ENCODE measurements at places on chromosomes 6 and 20. TPM values are rescaled to one million over a fixed set of nuclear protein-coding genes. Genes with fewer than 3 reads are reported as not detected.

DNA sequence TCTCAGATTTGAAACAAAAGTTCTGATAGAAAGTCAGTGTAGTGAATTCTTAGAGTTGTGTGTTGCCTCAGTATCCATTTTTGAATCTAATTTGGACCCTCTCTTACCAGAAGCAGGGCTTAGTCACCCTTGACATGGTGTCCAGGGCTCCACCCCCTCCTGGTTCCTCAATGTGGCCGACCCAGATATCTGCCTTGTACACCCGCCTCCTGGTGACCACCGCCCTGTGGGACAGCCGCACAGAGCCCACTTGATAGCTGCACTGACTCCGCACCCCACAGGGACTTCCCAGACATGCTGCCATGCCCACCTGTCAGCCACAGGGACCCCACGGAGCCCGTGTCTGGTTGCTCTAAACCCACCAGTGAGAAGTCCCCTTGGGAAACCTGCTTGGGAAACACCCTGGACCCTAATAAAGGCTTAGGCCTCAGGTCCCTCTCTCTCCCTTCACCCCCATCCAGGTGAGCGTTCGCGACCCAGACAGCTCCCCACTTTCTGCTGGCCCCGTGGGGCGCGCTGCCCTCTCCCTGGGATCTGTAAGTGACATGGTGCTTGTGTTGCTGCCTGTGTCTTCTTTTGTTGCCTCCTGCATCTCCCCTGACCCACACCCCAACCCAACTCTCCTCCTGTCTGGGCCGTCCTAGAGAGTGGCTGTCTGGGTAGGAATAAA lies 47.2 kb upstream of the SYNDIG1 start:
- no peaks in the 10 kb centered on the region for H3K4me1 ChIP-seq
- no peaks in the 10 kb centered on the region for H3K27me3 ChIP-seq
- H3K27ac ChIP-seq = no peak overlapping the region
- no peaks in the 10 kb centered on the region for H3K36me3 ChIP-seq
- H3K4me3 ChIP-seq = no peak overlapping the region

DNA sequence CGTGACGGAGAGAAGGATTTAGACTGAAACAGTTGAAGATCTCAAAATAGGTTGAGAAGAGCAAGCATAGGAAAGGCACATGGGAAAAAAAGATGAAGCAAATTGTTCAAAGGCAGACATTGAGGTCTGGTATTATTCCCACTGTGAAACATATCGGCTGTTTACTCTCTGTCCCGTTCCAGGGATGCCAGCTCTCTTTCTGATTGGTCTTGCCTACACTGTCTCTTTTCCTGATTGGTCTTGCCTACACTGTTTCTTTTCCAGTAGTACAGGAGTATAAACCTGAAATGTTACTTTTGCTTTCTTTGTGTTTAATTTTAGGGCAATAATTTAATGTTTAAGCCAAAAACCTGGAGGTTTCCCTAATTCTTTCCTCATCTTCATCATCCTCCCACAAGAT lies 226.5 kb upstream of the MCHR2 start:
- H3K27me3 ChIP-seq = no peaks in the 10 kb centered on the region
- H3K36me3 ChIP-seq = no peaks in the 10 kb centered on the region
- H3K4me1 ChIP-seq = no peaks in the 10 kb centered on the region
- H3K4me3 ChIP-seq = no peak overlapping the region
- DNase-seq = no peak

The DDX43 gene
- 0.59 TPM for polyA plus RNA-seq

DNA sequence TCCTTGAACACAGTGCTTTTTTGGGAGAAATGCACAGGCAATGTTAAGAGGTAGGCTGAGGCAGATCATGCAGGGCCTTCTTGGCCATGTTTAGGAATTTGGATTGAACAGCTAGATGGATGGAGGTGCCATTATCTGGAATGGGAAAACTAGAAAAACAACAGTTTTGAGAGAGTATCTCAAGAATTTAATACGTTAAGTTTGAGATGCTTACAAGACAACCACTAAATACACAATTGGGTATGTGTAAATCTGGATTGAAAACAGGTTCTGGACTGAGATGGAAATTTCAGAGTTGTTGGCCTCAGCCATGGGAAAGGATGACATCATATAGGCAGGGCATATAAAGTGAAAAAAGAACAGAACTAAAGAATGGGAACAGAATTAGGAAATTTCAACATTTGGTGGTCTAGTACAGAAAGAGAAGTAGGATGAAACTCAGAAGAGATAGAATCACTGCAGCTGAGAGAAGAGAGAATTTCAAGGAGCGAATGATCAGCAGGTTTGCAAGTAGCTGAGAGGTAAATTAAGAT lies 37.1 kb downstream of the NCOA7 start:
- no peak overlapping the region for H3K27ac ChIP-seq
- no peak overlapping the region for H3K4me3 ChIP-seq
- H3K27me3 ChIP-seq = no peaks in the 10 kb centered on the region
- DNase-seq = no peak
- peaks cover 6% of the 10 kb centered on the region for H3K4me1 ChIP-seq

GRCh38 chr6:11214084-11214833 lies 18.2 kb downstream of the NEDD9 start:
- no peak overlapping the region for H3K4me3 ChIP-seq
- H3K27ac ChIP-seq = no peak overlapping the region
- H3K27me3 ChIP-seq = no peaks in the 10 kb centered on the region
- DNase-seq = no peak
- H3K4me1 ChIP-seq = peaks cover under 1% of the 10 kb centered on the region

DNA sequence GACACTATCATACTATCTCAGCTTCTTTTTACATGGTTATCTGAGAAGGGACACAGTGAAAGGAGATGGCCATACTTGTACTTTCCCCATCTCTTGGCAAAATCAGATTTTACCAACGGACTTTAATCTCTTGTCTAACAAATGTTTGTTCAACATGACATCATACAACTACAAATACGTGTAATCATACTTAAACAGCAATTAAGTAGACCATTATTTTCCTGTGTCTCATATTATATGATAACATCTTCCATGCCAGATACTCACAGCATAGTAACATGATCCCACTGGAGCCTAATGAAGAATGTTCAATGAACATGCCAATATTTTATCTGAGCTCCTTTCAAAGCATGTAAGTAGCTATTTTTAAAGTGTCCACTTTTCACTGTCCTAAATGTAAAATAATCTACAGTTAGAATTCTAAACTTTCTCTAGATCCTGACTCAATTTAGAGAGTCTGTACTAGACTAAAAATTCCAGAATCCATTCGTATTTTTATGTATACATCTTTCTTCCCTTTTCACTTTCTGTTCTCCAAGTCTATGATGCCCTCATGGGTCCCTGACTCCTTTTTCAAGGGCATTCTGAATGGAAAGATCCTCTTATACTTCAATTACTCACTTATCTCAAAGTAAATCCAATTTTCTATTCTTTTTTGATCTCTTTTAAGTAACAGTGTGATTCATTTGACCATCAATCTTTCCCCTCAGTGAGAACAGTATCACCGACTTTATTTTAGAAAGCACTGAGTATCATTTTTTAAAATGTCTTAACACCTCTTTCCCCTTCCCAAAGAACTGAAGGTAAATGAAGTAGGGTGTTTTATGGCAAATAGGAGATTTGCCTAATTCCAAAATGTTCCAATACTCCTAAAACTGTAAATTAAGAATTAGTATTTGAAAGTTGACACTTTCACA lies 133.5 kb downstream of the CDK19 start:
- H3K27ac ChIP-seq = no peak overlapping the region
- no peaks in the 10 kb centered on the region for H3K27me3 ChIP-seq
- peaks cover 6% of the 10 kb centered on the region for H3K4me1 ChIP-seq
- DNase-seq = no peak
- no peaks in the 10 kb centered on the region for H3K36me3 ChIP-seq
- H3K4me3 ChIP-seq = no peak overlapping the region

The GPX5 gene
- not detected for polyA plus RNA-seq

GRCh38 chr6:169455470-169455869 lies 201.8 kb upstream of the THBS2 start:
- no peak overlapping the region for H3K4me3 ChIP-seq
- H3K4me1 ChIP-seq = no peaks in the 10 kb centered on the region
- no peak overlapping the region for H3K27ac ChIP-seq
- H3K27me3 ChIP-seq = no peaks in the 10 kb centered on the region
- no peaks in the 10 kb centered on the region for H3K36me3 ChIP-seq

DNA sequence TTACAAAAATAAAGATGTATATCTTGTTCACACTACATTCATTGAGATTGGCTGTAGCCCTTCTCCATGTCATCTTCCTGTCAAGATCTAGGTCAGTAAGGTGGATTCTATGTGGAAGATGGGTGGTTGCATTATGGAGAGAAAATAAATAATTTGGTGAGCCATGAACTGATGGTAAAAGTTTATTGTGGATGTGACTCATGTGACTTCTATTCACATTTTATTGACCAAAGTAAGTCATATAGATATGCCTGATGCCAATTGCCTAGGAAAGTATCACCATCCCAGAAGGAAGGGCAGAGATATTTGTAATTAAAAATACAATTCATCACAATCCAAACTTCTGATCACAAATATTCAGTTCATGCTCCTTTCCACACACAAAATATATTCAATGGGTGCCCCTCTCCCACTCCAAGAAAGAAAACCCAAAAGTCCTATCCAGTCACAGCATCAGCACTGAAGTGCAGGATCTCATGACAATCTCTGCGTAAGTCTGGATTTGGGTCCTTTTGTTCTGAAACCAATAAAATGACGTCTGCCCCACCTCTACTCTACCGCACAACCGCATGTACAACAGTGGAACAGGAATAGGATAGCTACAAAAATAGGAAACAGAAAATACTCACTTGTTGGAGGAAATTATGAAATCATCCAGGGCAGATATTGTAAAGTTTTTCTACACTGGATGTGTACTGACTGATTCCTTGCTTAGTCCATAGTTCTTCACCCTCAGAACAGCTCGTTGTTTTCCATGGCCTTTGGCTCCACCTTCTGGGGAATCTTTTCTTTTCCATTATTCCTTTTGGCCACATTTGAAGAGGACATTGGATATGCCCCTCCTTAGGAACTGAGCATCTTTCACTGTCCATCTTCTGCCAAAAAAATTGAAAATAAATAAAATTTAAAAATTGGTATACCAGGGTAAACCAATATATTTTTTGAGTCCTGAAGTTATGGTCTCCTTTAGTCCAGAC lies 16.1 kb upstream of the SLC17A3 start:
- no peaks in the 10 kb centered on the region for H3K36me3 ChIP-seq
- H3K27me3 ChIP-seq = peaks cover 13% of the 10 kb centered on the region
- H3K27ac ChIP-seq = no peak overlapping the region
- DNase-seq = no peak
- H3K4me3 ChIP-seq = no peak overlapping the region
- H3K4me1 ChIP-seq = no peaks in the 10 kb centered on the region

The C6orf132 gene
- not detected for polyA plus RNA-seq

The MTFR2 gene
- polyA plus RNA-seq = 2.0 TPM
